Activated CD8-positive, alpha-beta memory T cell treated with anti-CD3 and anti-CD28 coated beads for 1 hour (primary cell): ENCODE measurements at places on chromosomes 7 and 10.

DNA sequence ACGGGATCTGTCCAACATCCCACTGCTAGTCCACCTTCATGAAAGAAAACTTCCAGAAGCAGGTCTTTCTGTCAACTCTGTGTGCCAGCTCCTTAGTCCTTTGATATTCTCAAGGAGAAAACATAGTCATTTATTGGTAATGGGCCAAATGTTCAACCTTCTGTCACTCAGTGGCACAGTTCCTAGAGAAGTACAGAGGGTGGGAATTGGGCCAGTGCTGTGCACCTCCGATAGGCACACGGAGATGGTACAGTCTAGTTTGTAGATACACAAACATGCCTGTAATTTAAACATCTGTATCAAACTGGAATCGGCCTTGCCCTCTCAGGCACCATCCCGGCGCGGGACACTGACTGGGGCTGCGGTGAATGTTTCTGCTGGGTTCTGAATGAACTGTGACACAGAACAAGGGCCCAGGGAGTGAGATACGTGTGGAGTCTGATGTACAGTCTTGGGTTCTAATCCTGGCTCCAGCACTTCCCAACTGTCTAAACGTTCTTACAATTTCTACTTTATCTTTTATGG, 213.9 kb upstream of the SHH start:
- no peak for DNase-seq

- no peak for DNase-seq
Observed at GRCh38 chr10:75508239-75508813, 76.9 kb downstream of the LRMDA start.

DNA sequence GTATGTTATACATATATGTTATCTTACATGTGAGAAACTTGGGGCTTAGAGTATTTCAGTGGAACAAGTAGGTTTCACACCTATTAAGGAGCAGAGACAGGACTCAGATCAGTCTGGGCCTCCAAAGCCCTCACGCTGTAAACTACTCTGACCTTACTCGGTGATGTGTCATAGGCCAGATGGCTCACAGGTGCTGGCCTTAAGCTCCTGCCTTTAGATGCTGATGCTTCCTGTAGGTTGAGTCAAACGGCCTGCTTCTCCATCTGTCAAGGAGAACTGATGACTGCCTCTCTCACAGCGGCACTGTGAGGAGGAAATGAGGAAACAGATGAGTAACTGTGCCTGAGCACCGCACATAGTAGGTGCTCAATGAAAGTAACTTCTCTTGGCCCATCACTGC, 312.6 kb upstream of the COBL start:
- no peak for DNase-seq

DNA sequence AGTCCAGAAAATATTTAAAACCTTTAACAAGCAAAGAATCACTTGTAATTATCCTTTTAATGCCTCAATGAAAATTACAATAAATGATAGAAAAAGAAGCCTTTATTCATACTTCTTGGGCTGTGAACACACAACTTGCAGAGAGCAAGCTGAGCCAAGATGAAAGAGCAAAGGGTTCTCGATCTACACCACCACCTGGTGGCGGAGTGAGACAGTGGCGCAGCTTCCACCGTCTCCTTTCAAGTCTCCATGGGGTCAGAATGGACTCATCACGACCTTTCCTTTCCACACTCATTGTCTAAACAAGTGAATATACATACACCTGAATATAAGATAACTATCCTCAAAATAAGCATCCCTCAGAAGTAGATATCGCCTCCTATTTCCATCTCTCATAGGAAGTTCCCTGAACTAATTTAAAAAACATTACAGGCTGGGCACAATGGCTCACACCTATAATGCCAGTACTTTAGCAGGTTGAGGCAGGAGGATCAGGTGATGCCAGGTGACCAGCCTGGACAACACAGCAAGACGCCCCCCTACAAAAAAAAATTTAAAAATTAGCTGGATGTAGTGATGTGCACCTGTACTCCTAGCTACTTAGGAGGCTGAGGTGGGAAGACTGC, 40.7 kb downstream of the ATE1 start:
- DNase-seq: peak; percentile 7

GRCh38 chr10:23535381-23535780, 96.5 kb downstream of the OTUD1 start:
- DNase-seq: no peak

DNA sequence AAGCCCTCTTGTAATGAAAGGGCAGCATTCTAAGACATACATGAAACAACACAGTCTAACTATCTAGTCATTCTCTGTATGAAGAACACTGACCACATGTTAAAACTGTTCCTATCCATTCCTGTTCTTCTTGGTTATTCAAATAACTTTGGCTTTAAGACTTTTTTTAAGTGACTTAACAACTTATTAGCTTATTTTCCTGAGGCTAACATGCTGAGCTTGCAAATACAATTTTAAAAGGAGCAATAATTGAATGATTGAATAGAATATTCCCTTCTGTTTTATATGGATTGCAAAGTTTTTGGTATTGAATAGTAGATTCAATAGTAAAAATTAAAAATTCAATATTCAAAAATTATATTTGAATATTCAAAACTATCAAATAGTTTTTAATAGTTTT, 92.3 kb downstream of the HTR5A start:
- DNase-seq: no peak

- DNase-seq: no peak
Observed at GRCh38 chr10:33010132-33011037, 52.4 kb upstream of the ITGB1 start.

DNA sequence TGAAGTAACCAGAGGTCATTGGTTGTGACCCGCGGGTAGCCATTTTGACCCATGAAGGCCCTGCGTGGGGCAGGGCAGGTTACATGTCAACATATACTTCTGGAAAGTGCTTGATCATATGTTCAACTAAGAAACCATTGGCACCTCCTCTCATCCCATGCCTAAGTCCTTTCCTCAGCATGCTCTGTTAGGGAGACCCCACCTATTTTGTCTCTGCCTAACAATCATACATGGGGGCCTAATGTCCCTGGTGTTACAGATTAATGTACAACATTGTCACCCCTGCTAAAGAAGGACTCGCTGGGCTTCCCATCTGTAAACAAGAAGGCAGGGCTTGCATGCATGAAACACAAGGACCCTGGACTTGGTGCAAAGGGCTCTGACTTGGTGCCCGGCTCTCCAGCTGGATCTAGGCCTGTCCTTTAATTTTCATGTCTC, 133.7 kb upstream of the TNS3 start:
- no peak for DNase-seq

DNA sequence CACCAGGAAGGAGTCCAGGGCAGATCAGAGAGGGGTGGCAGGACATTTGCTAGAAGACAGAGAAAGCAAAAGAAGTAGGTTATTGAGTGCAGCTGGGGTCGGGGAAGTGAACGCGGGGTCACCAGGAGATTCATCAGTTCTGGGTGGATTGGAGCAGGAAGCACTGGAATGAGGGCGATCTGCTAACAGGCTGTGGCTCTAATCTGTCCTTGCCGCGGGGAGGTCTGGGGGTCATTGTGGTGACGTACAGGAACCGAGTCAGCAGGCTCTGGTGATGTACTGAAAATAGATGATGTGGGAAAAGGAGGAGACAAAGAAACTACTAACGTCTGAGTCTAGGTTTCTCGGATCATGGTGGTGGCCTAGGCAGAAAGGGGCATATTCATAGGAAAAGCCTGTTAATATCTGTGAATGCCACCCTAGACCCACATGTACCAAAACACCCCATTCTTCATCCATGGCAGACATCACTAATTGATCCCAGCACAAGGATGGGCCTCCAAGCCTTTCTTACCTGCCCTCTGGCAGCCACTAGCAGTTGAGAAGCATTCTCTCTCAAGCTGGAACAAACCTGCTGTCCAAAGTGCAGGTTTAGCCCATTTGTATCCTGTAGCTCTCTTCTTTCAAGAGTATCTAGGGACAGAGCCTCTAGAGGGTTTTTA, 134.5 kb downstream of the C10orf105 start:
- DNase-seq: no peak

- DNase-seq: no peak
Observed at GRCh38 chr7:22181663-22182062, 175.3 kb downstream of the RAPGEF5 start.

DNA sequence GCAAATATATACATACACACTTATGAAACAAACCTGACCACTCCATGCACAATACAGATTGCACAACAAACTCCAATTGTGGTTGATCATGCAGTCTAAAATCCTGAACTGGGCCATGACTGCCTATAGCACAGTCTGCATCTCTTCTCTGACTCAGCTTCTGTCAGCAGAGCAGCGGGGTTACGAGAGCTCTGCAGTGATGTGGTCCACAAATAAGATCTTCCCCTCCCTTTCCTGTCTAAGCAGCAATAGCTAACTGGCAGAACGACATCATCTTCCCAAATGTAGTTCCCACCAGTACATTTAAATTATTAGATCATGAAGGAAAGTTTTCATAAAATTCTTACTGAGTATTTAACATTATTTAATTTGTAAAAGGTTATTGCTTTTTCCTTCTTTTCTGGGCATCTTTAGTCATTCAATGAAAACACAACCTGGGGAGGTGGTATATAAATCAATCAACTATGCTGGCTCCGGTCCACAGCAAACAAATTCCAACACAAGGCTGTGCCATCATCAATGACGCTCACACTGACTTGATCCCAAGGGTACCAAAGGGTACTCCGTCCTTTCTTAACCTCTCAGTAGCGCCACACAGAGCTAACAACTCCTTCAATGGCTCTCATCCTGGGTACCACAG, 17.1 kb downstream of the ARHGAP21 start:
- DNase-seq: no peak

GRCh38 chr7:111866787-111867186, 304.5 kb upstream of the IMMP2L start:
- no peak for DNase-seq

- no peak for DNase-seq
Observed at GRCh38 chr7:44062903-44063295, 2.5 kb downstream of the PGAM2 start.

DNA sequence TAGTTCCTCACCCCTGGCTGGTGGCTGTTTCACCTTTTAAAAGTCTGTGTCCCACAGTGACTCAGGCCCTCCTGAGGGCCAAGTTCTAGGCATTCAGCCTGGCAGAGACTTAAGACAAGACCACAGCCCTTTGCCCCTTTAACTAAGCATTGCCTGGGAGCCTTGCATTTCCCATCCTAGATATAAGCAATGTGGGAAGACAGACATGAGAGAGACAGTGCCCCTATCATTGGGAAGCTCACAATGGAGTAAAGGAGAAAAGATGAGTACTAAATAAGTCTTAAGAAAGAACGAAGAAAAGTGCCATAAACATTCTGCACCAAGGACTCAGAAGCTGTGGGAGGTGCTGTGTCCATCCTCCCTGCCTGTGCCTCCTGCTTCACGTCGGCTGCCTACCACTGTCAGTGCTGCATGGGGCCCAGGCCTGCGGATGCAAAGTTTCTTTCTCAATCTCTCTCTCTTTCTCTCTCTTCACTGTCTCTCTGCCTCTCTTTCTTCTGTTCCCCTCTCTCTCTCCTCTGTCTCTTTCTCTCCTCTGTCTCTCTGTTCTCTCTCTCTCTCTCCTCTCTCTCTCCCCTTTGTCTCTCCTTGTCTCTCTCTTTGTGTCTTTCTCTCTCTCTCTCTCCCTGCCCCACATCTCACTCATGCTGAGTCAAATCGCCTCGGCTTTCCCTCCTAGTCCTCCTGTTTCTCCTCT, 21.5 kb downstream of the GPRIN2 start:
- DNase-seq: no peak

- no peak for DNase-seq
Observed at GRCh38 chr7:103063895-103064294, 10.7 kb downstream of the FBXL13 start.

DNA sequence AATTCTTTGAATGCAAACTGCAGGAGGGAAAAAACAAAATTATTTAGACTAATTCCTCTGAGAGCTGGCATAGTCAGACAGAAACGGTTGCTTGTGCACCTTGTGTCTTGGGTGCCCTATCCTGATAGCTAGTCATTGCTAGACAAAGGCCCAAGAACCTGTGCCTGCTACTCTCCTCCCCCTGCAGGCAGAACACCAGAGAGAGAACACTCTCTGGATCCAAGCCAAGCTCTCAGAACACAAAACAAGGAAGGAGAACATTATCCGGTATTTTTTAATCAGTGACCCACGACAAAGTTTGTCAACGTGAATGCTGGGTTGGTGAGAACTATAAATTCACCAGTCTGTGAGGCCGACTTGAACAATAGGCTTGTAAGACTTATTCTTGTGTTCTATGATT, 18.8 kb upstream of the PPP1R9A start:
- DNase-seq: no peak

- no peak for DNase-seq
Observed at GRCh38 chr10:116627386-116627933, 6.7 kb downstream of the PNLIPRP2 start.

DNA sequence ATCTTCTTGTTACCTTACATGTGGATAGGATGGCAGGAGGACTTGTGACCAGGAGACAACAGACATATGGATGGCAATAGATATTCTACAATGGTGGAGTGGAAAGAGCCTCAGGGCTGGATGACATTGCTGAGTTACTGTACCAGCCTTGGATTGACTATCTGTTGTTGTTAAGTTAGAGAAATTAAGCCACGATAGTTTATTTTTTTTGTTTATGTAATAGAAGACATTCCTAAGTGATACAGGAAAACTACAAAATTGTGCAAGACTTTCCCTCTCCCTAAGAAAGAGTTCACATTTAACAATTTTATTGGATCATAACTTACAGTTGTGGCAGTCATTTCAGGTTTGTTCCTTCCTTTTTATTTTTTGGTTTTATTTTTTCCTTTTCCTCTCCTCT, 230.7 kb upstream of the CACNA2D1 start:
- no peak for DNase-seq

- no peak for DNase-seq
Observed at GRCh38 chr7:94431176-94431575, 36.5 kb downstream of the COL1A2 start.

DNA sequence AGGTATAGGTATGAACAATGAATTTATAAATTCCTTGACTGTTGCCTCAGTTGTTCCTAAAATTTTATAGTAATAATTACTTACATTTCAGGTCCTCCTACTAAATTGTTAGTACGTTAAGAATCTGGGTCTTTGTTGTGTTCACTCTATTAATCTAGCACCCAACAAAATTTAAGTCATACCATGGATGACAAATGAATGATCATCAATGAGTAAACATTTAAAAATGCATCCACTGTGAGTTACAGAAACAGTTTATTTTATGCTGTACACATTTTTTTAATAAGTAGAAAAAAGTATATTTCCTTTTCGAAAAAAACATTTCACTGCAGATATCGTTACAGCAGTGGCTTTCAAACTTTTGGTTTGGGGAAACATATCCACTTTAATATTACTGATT, 265.2 kb downstream of the PCLO start:
- DNase-seq: no peak

- no peak for DNase-seq
Observed at GRCh38 chr7:118708741-118709140, 484.2 kb downstream of the ANKRD7 start.

- no peak for DNase-seq
Observed at GRCh38 chr10:101901340-101901739, 57.7 kb upstream of the KCNIP2 start.

GRCh38 chr7:91685544-91685943, 195.0 kb downstream of the MTERF1 start:
- DNase-seq: no peak

DNA sequence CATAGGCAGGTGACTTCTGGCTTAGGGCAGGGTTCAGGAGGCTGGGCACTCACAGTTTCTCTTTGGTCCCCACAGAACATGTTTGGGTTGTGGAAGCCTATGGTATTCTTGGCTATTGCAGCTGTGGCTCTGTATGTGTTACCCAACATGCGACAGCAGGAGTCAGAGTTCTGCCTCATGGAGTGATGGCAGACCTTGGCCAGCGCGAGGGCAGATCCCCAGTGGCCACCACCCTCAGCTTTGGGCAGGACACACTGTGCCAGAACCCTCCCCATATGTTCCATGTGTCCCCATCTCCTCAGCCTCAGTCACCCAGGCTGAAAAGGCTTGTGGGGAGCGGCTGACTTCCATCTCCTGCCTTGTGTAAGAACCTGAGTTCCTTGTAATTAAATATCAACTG, 8.5 kb upstream of the FLNC start:
- no peak for DNase-seq
